Left lung (tissue), 14 donors: ENCODE measurements at places on chromosomes 7 and 10.
A peak's percentile ranks its signal among the peaks of the same experiment; 100 is the strongest.

GRCh38 chr7:75654855-75655254 lies 83.9 kb downstream of the HIP1 start:
- no peak for DNase-seq

- no peak for DNase-seq
These were observed 79.8 kb downstream of the ABI1 start for GRCh38 chr10:26780793-26781601.

- no peak for DNase-seq
These were observed 18.7 kb downstream of the FAM25A start for GRCh38 chr10:87038786-87039185.

GRCh38 chr10:26291721-26292480 lies 75.3 kb downstream of the GAD2 start:
- no peak for DNase-seq

DNA sequence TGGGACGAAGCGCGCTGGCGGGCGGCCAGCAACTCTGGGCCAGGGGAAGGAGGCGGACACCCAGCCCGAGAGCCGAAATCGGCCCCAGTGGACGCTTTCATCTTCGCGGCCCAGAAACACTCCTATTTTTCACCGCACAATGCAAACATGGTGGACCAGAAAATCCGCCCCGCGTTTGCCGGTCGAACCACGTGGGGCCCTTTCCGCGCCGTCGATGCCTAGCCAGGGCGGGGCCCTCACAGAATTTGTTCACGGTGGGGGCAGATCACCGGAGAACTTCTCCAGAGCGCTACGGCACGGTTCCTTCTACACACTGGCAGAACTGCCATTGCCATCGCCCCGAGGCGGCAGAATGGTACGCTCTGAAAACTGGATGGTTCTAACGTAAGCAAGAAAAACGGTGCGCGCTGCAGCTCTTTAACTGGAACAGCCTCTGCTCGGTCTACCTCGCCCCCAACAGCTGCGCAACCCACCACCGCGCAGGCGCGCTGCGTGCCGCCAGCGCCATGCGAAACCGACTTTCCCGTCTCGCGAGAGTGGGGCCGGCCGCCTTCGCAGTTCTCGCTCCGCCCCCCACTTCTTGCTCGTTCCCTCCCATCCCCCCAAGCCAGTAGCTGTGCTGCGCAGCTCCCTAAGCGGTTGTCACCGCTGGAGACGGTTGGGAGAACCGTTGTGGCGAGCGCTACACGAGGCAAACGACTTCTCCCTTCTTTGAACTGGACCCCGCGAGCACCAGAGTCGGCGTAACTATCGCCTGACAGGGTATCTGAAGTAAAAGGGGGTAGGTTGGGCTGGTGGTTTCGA lies at the start of gene HNRNPH3:
Gene HNRNPH3 (plus strand): TSS at position 610 of the 804 bp plus-strand sequence. CDS start 5,158 bp downstream, outside the sequence.
- peak; percentile 99 for DNase-seq

DNA sequence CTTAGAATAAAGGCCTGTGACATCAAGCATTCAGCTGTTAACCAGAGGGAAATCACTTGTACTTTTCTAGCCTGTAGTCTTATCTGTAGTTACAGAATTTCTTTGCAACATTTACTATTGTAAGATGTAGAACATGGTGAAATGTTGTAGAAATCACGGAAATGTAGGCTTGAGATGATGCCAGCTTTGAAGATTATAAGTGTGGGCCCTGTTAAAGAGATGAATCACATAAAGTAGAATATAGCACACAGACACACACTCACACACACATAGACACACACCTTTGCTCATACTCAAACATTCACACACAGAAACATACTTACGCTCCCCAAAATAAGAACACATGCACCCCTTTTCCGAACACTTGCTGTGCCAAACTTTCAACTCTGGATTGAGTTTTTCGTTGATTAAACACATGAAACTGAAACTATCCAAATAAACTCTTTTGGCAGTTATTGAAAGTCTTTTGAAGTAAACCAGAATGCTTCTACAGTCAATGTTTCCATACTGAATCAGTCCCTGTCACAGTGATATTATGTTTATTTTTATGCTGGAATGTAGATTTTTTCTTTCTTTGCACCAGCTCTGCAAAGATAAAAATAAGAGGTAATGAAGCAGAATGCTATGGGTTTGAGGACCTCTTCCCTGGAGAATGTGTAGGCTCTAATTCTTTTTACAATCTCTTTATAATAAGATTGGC lies 230.3 kb upstream of the MEOX2 start:
- peak; percentile 18 for DNase-seq

GRCh38 chr10:25933653-25934608 lies at the start of gene MYO3A:
Gene MYO3A, plus strand, starts transcription at chr10:25934229. Its CDS starts 17,882 bp downstream, at chr10:25952111.
- peak; percentile 6 for DNase-seq

DNA sequence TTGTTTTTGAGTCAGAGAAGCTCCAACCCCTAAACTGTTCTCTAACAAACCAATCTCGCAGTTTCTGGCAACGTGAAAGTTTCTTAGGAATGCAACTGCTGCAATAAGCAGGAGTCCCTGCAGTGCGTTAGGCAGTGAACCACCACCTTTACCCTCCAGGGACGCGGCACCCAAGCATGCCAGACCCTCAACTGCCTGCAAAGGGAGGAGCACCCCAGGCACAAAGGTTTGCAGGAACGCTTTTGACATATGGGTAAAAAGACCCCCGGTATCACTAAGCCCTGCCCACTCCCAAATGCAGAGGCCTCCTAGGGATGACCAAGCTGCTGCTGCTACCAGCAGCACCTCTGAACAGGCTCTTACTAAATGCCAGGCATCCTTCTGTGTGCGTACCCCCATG lies 4.7 kb downstream of the TBRG4 start:
- no peak for DNase-seq

- peak; percentile 74 for DNase-seq
These were observed 56.9 kb upstream of the TNS3 start for GRCh38 chr7:47638679-47639315.

DNA sequence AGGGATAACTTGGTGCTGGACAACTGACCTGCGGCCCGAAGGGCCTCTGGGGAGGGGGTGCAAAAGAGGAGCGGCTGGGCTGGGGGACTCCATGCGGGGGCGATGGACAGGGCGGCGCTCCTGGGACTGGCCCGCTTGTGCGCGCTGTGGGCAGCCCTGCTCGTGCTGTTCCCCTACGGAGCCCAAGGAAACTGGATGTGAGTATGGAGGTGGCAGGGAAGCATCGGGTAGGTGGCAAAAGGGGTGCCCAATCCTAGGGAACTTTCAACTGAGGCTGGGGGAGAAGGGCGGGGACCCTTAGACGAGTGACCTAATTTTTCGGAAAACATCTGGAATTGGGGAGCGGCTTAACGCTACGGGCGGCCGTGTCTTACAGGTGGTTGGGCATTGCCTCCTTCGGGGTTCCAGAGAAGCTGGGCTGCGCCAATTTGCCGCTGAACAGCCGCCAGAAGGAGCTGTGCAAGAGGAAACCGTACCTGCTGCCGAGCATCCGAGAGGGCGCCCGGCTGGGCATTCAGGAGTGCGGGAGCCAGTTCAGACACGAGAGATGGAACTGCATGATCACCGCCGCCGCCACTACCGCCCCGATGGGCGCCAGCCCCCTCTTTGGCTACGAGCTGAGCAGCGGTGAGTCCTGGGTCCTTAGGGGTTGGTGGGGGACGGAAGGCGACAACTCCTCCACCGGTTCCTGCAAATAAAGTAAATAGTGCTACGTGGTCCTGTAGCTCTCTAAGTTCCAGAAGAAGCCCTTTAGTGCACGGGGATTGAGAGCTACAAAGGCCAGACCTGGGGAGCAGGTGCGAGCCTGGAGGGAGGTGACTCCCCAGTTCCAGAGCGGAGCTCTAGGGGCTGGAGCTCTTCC lies 622 bp downstream of the WNT16 start:
- no peak for DNase-seq

- no peak for DNase-seq
These were observed 131.0 kb downstream of the AASS start for GRCh38 chr7:122013065-122013464.

GRCh38 chr10:133209117-133209516 lies 20.9 kb upstream of the UTF1 start:
- DNase-seq: no peak

DNA sequence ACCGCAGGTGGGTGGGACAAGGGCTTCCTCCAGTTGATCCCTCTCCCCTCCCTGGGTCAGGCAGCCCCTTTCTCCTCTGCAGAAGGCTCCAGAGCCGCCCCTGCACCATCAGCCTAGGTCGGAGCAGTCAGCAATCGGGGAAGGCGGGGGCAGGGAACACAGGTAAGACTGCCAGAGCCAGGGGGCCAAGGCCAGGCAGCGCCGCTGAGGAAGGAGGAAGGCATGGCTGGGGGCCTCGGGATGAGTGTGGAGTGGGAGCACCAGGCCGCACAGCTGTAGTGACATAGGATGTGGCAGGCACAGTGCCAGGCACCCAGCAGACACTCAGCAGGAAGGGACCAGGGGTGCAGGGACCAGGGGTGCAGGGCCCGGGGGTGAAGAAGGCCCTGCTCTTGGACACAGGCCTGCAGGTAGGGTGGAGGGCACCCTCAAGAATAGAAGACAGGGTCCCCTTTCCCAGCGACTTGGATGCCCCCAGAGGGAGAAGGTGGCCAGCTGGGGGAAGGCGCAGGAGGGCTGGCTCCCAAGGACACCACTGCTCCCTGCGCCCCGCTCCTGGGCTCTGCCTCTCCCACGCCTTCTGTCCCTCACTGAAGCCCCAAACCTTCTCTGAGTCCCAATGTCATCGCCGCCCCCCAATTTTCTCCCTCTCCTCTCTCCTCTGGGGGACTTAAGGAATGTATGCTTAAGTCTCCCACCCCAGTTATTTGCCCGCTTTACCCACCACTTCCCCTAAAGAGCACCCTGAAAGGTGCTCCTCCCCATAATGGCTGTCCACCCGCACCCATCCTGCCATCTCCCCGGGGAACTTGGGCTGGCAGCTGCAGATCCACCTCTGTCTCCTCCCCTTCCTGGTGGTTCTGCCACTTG lies 38.5 kb downstream of the CAMK2B start:
- peak; percentile 16 for DNase-seq

GRCh38 chr10:80452069-80452468 lies 2.0 kb upstream of the TSPAN14 start:
- DNase-seq: no peak

DNA sequence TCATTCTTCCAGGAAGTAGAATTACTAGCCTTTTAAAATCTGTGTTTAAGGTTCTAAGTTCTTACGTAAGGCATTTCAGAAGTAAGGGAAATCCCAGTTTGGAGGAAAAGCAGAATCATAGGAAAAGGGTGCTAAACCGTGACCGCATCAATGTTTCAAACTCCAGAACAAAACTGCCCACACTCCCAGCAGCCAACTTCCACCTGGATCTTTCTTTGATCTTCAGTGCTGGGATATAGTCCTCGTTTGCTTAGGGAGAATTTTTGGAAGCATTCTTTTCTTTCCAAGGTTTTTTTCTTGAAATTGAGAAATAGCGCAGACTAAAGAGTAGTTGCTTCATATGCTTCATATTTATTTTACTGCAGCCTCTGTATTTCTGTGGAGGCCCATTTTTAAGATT lies 8.9 kb downstream of the PROSER2 start:
- no peak for DNase-seq

GRCh38 chr10:35641676-35642034 lies 441 bp downstream of the FZD8 start:
- DNase-seq: no peak

- DNase-seq: no peak
These were observed 33.4 kb upstream of the PLPP4 start for GRCh38 chr10:120423431-120424197.

- DNase-seq: no peak
These were observed 32.2 kb upstream of the PDE1C start for GRCh38 chr7:32102432-32102873.

- DNase-seq: no peak
These were observed 2.7 kb downstream of the EGR2 start for GRCh38 chr10:62813453-62813852.

GRCh38 chr7:116897661-116898060 lies 35.3 kb downstream of the CAPZA2 start:
- DNase-seq: no peak

GRCh38 chr10:12235116-12235694 lies 39.2 kb downstream of the CDC123 start:
- no peak for DNase-seq

- no peak for DNase-seq
These were observed 849.4 kb downstream of the CCSER2 start for GRCh38 chr10:85177767-85178166.

- DNase-seq: no peak
These were observed 32.2 kb downstream of the PLXNA4 start for GRCh38 chr7:132544025-132544424.
